ENCODE measurements at places on chromosomes 6 and 20.

DNA sequence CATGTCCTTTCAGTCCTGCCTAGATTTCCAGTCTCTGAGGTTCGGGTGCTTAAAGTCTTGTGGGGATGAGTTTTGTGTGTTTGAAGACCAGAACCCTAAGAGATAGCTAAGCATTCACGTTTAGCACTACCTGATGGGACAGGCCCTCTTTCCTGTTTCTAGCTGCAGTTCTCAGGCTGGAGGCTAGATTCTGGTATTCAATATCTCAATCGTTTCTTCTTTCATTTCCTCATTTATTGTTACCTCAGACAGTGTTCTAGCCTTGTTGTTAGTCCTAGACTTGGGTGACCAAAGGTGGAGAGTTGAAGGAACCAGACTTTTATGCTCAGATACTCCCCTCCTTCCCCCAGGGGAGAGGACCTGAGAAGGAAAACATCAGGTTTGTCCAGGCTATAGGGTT, 16.8 kb downstream of the CEP250 start:
- no peak for DNase-seq

- DNase-seq: no peak
These were observed 263.3 kb downstream of the SOX4 start for GRCh38 chr6:21856844-21857243.

DNA sequence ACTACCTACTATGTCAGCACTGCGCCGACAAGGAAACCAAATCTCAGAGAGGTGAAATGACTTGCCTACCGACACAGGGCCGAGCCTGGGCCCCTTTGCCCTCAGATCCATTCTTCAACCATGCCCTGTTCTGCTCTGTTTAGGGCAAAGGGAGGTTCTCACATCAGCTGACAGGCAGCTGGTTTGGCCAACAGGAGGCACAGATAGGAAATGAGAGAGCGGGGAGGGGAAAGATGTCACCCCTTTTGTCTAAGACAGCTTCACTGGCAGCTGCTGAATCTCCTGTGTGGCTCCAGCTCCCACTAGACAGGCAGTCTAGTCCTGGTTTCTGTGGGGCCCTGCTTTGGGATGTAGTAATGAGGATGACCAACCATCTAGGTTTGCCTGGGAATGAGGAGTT, 158.7 kb downstream of the TMEM200A start:
- DNase-seq: no peak

DNA sequence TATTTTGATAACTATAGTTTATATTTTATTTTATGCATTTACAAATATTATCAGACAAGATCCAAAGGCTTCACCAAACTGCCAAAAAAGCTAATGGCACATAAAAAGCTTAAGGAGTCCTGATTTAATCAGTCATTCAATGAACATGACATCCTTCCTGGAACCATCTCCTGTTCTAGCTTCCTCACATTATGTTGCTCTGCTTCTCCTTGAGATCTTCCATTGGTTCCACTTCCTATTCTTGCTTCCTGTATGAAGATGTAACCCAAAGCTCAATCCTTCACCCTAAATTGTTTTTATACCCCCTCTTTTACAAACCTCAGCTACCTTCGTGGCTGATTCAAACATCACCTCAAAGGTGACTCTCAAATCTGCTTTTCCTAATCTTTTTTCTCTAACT, 4.5 kb upstream of the BRD2 start:
- DNase-seq: no peak

DNA sequence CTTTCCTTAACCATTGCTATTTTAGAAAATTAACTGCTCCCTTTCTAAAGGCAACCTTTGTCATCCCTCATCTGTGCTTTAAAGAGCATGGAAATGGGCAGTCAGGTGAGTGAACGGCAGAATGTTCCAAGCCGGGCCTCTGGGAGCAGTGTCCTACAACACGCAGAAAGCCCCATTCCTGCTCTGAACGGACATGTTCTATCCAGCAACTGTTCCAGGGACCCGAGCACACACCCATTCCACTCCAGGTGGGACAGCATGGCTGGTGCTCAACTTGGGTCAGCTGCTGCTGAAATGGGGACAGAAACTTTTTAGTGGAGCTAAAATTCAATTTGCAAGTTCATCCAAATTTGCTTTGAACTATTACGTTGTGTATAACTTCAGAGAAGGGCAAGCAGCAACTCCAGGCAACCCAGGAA, 26.7 kb downstream of the DIDO1 start:
- DNase-seq: no peak

GRCh38 chr6:131683479-131683878, 17.7 kb downstream of the OR2A4 start:
- DNase-seq: no peak

Measured in stimulated activated CD8-positive, alpha-beta memory T cell treated with anti-CD3 and anti-CD28 coated beads, Interleukin-7, amount 100 ng/mL, for 48 hours (primary cell).